Temporal lobe (tissue), 4 donors: ENCODE measurements at places on chromosomes 7 and 10. TPM values are rescaled to one million over a fixed set of nuclear protein-coding genes. Genes with fewer than 3 reads are reported as not detected.

The PRSS1 gene
- total RNA-seq = not detected

The C10orf67 gene
- 0.25 TPM for total RNA-seq

The TTYH3 gene
- total RNA-seq = 68.4 TPM

The SMURF1 gene
- total RNA-seq = 22.4 TPM

The CDNF gene
- total RNA-seq = 1.2 TPM

The DCLRE1A gene
- total RNA-seq = 12.5 TPM

The SPDYE3 gene
- total RNA-seq = not detected
